Stimulated activated CD4-positive, alpha-beta T cell treated with anti-CD3 and anti-CD28 coated beads, Interleukin-1b, Interleukin-23, amount 100 ng/mL, for 1 hour (primary cell): ENCODE measurements at places on chromosomes 5 and 9.

DNA sequence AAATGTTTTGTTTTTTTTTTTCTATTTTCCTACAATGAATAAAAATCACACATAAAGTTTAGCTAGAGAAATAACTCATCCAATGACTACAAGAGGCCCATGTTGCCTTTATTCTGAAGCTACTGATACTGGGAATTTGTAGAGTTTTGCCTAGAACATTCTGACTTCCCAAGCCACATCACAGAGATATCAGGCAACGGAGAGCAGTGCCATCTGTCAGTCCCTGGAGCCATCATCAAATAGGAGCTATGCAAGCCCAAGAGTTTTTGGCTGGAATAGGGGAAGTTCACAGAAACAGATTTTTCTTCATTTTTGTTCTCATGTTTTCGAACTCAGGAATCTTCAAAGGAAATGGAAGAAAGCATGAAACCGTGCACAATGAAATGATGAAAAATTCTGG lies 896.6 kb downstream of the TLE1 start:
- DNase-seq: no peak

GRCh38 chr5:177404641-177405179 lies 4.2 kb upstream of the PFN3 start:
- DNase-seq: no peak

GRCh38 chr5:100424017-100424416 lies 111.2 kb upstream of the FAM174A start:
- no peak for DNase-seq

- DNase-seq: no peak
Observed at GRCh38 chr9:137168573-137168903, 1.3 kb downstream of the LRRC26 start.

- no peak for DNase-seq
Observed at GRCh38 chr5:106691701-106692100, 979.0 kb downstream of the EFNA5 start.

DNA sequence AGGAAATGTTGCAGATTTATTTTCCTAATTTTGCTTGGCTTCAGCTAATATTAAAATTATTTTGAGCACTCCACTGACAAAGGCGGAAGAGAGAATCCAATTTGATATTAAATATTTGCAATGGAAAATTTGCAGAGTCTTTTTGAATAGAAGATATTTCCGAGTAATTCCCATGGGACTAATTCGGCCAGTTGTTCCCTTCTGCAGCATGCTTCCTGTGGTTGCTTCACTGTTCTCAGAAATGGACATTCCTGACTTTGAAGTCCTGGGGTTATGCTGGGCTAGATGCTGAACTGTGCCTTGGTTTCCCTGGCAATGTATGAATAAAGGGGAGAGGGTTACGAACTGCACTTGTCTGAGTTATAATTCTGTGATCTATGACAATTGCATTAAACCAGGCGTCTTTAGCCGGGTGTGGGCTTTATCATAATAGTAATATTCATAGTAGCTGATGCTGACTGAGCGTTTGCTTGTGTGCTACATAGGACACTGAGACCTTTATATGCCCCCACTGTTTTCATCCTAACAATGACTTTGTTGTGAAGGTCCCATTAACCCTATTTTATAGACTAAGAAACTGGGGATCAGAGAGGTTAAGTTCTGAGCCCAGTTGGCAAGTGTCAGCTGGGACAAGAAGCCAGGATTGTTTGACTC lies 114.5 kb upstream of the SPRY4 start:
- no peak for DNase-seq

GRCh38 chr5:89878140-89879132 lies 531.1 kb downstream of the CETN3 start:
- DNase-seq: no peak

DNA sequence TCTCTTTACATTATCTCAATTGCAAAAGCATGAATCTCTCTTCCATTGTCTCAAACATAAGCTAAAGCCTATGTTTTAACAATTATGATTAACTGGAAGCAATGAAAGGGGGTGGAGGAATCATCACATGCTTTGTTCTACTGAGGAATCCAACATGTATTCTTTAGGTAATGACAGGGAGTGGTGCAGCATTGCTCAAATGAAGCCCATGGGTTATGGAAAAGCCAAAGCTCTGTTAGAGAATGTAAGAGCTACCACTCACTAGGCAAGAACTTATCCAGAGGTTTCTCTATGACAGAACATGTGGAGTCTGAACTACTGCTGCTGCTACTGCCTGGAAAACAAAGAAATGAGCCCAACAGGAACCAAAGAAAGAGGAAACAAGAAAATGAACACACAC lies 28.7 kb downstream of the KIF3A start:
- DNase-seq: no peak

DNA sequence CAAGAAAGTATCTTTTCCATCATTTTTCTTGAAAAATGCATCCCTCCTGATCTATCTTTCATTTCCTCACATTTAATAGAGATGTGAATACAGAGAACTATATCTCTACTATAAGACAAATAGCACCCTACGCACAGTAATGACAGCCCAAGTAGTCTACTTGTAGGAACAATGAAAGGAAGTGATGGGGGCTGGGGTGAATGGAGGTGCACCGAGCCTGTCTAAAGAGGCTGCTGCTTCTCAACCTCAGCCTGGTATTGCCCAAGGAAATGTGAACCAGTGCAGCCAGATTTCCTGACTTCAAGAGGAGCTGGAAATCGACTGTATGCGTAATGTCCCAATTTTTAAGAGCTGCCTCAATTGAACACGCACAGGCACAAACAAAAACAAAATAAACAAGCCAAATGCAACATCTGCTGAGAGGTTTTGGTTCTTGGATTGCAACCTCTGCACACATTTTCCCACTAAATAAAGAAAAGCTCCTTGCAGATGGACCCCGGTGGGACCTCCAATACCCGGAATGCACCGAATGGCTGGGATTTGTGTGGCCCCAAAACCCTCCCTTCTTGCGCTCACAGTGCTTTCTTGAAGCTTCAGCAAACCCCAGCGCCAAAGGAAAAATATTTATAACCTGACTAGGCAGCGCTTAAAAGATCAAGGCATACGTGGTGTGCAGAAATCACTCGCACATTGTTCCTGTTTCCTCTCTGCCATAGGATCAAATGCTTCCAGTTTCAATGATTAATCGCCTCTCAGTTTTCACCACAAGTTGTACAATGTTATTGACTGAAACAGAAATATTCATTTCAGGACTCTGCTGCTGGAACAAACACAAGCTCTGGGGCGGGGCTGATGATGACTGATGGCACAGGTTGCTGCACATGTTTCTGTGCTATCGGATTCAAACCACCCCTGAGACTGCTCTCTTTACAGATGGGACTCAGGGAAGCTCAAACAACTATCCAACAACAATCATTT lies 68.3 kb downstream of the KCNIP1 start:
- peak; percentile 9 for DNase-seq

DNA sequence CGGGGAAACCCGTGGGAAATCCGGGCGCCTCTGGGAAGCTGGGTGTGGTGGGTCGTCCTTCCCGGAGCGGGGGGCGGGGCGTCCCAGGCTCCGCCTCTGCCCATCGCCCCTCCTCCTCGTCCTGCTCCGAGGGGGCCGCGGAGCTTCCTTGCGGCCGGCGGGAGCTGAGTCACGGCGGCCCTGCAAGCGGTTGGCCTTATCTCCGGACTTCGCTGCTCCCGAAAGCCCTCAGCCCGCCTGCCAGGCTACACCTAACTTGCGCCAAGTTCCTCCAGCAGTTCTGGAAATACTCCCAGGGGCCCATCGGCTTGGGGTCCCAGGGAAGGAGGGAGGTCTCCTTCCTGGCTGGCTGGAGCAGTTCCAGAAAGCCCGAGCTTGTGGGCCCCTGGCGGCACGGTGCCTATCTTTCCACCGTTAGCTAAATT lies 54.1 kb upstream of the CDKN2AIPNL start:
- peak; percentile 26 for DNase-seq

DNA sequence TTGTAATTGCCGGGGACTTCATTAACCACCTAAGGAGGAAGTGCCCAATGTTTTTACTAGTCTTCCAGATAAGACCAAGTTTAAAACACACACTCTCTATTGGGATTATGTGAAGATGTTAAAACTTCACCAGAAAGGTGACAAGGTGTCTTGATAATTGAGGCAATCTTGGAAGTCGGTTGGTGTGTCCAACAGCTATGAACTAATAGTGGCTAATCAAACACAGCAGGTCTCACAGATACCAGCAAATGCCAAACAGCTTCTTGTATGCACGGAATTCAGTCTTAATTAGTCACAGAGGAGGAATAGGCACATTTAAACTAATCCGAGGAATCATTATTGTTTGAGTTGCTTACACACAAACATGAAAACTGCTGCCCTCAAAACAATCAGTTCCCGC lies 214.5 kb downstream of the SEC61B start:
- DNase-seq: no peak

- DNase-seq: no peak
Observed at GRCh38 chr5:171275841-171276544, 33.1 kb upstream of the TLX3 start.

- no peak for DNase-seq
Observed at GRCh38 chr9:27282269-27282668, 14.7 kb downstream of the EQTN start.

DNA sequence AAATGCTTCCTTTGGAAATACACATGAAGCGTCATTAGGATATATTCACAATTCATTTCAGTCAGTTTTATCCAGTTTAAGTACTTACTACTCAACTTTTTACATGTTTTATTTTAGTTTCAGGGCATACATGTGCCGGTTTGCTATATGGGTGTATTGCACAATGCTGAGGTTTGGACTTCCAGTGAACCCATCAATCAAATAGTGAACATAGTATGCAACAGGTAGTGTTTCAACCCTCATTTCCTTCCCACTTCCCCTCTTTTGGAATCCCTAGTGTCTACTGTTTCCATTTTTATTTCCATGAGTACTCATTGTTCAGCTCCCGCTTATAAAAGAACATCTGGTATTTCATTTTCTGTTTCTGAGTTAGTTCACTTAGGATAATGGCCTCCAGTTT lies 74.7 kb downstream of the TMEM161B start:
- no peak for DNase-seq

- DNase-seq: no peak
Observed at GRCh38 chr9:22124263-22125011, 115.3 kb upstream of the CDKN2B start.

DNA sequence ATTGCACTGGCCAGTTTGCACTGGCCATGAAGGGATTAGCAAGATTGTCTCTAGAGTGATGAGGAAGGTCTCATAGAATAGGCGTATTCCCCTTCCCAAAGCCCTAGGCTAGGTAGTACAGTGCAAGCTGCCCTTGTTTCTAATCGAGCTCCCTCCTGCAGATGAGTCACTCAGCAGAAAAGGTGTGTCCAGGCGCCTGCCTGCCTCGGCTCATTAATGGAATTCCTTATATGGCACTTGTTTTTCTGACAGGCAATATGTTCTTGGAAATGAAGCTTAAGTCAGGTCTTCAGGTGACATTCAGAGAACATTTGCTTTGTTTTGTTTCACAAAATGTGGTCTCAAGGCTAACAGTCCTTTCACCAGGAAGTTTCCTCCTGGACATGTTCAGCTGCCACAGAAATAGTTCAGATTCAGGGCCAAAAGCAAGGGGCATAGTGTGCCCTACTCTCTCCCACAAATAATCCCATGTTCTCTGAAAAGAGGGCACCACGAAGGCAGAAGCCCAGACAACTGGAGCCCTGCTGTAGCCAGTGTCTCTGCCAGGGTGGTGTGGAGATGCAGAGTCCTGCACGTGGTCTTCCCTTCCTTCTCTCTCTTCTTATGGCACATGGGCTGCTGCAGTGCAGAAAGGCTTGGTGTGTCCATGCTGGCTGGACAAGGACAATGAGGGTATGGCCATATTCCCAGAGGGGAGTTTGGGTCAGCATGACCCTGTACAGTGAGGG lies 281.1 kb upstream of the MAP3K1 start:
- no peak for DNase-seq

- no peak for DNase-seq
Observed at GRCh38 chr5:137375741-137376526, 123.2 kb downstream of the SPOCK1 start.

DNA sequence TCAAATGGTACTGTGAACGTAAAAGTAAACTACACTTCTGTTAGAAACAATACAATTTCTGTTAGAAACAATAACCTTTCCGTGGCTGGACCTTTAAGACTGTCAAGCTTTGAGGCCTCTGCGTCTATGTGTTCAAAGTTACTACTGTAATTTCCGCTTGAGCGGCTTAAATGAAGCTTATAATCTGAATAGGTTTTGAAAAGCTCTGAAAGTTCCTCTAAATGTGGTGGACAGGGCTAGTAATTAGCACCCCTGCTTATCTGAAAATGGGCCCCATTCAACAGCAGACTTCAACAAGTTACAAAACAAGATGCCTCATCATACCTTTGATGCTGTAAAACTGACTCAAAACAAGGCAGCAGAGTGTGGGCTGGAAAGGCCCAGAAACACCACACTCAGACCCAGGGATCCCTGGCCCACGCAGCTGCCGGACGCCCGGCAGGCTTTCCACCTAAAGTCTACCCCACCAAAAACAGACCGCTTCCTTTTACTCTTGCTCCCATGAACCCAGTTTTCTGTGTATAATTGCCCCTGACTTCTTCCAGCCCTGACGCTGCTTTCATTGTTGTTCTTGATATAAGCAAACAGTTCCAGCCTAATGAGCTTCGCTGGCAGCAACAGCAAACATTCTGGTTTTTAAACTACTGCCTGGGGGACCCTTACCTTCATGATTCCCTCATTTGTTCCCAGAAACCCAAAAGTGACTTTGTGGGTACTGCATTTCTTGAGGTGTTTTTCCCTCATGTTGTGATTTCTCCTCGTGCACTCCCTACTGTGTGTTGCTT lies 66.7 kb downstream of the TLE1 start:
- no peak for DNase-seq

DNA sequence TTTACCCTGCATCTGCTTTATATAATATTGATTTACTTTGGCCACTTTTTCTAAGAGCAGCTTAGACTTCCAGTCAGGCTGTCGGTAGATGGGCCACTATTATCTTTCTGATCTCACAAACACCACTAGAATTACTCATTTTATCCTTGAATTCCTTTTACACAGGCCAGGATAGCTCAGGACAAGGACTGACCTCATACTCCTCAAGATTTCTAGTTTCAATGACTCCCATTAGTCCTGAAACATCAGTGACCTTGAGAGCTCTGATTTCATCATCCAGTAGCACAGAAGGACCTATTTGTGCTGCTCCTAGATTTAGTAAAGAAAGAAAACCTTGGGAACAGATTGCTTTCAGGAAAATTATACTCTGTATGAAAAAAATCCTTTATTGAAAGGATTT lies 727.9 kb upstream of the PTPRD start:
- no peak for DNase-seq
